A549 treated with CpdA at 1 μM for 4 hours (cell line): ENCODE measurements at places on chromosomes 6 and 20. TPM values are rescaled to one million over a fixed set of nuclear protein-coding genes. Genes with fewer than 3 reads are reported as not detected.

FAM8A1 gene
- total RNA-seq = 4.0 to 4.7 TPM (median 4.4 TPM) in 5 replicates

DNAH8 gene
- not detected in 5 replicates for total RNA-seq

LY86 gene
- total RNA-seq = not detected in 5 replicates

NOTCH4 gene
- 0.48 to 0.83 TPM (median 0.61 TPM) in 5 replicates for total RNA-seq

YTHDF1 gene
- total RNA-seq = 50.3 to 60.2 TPM (median 53.2 TPM) in 5 replicates

ENPP3 gene
- total RNA-seq = not detected in 5 replicates

HLA-DQA1 gene
- total RNA-seq = not detected in 5 replicates

SERPINB1 gene
- 47.3 to 55.2 TPM (median 50.6 TPM) in 5 replicates for total RNA-seq

SPATA25 gene
- 0.34 to 0.87 TPM (median 0.70 TPM) in 5 replicates for total RNA-seq

PDCD2 gene
- total RNA-seq = 49.6 to 56.3 TPM (median 55.5 TPM) in 5 replicates

OR2H2 gene
- total RNA-seq = not detected in 5 replicates

MEP1A gene
- not detected in 5 replicates for total RNA-seq

PRSS16 gene
- total RNA-seq = 3.1 to 4.7 TPM (median 4.0 TPM) in 5 replicates

MMS22L gene
- total RNA-seq = 10.0 to 13.5 TPM (median 11.4 TPM) in 5 replicates

ADAT2 gene
- total RNA-seq = 2.9 to 4.4 TPM (median 3.8 TPM) in 5 replicates

TRIM31 gene
- total RNA-seq = 1.2 to 2.1 TPM (median 2.1 TPM) in 5 replicates

LGSN gene
- total RNA-seq = 3.5 to 4.8 TPM (median 4.0 TPM) in 5 replicates

HCRTR2 gene
- total RNA-seq = not detected in 5 replicates

FAM83C gene
- total RNA-seq = 0.03 to 0.06 TPM (median 0.05 TPM) in 3 of 5 replicates, not detected in the others

KHDRBS2 gene
- total RNA-seq = not detected in 5 replicates

POLR1H gene
- total RNA-seq = 25.7 to 36.9 TPM (median 36.2 TPM) in 5 replicates

SPATS1 gene
- not detected in 5 replicates for total RNA-seq

HDGFL1 gene
- not detected in 5 replicates for total RNA-seq

MTHFD1L gene
- 33.8 to 45.0 TPM (median 41.8 TPM) in 5 replicates for total RNA-seq

PNLDC1 gene
- 0.11 TPM in 1 of 5 replicates, not detected in the others for total RNA-seq

TREM2 gene
- not detected in 5 replicates for total RNA-seq

L3MBTL1 gene
- 0.85 to 1.6 TPM (median 1.3 TPM) in 5 replicates for total RNA-seq

LY6G5B gene
- total RNA-seq = 3.6 to 6.3 TPM (median 5.0 TPM) in 5 replicates

COX4I2 gene
- not detected in 5 replicates for total RNA-seq

TRIM10 gene
- total RNA-seq = not detected in 5 replicates

TFAP2B gene
- not detected in 5 replicates for total RNA-seq

CGA gene
- total RNA-seq = 0.08 to 0.15 TPM in 2 of 5 replicates, not detected in the others

PAX1 gene
- 0.09 TPM in 1 of 5 replicates, not detected in the others for total RNA-seq

FAM209B gene
- total RNA-seq = 0.32 to 0.76 TPM (median 0.63 TPM) in 3 of 5 replicates, not detected in the others

CST4 gene
- not detected in 5 replicates for total RNA-seq

CEP85L gene
- total RNA-seq = 1.1 to 1.7 TPM (median 1.6 TPM) in 5 replicates

CLVS2 gene
- total RNA-seq = 0.02 to 0.14 TPM (median 0.07 TPM) in 5 replicates

SLC17A9 gene
- total RNA-seq = 0.05 to 0.08 TPM in 2 of 5 replicates, not detected in the others

PSORS1C1 gene
- 3.3 to 6.4 TPM (median 4.2 TPM) in 5 replicates for total RNA-seq

IL17A gene
- total RNA-seq = not detected in 5 replicates

XKR7 gene
- under 0.01 to 0.02 TPM in 2 of 5 replicates, not detected in the others for total RNA-seq

KHDC1L gene
- 0.25 to 0.66 TPM (median 0.31 TPM) in 3 of 5 replicates, not detected in the others for total RNA-seq

RIN2 gene
- 32.3 to 39.0 TPM (median 32.5 TPM) in 5 replicates for total RNA-seq

CCDC28A gene
- total RNA-seq = 11.7 to 14.0 TPM (median 12.8 TPM) in 5 replicates

PRRT1 gene
- 0.45 to 0.98 TPM (median 0.65 TPM) in 5 replicates for total RNA-seq
